Stimulated activated CD8-positive, alpha-beta memory T cell treated with anti-CD3 and anti-CD28 coated beads, Interleukin-4, amount 100 ng/mL, for 4 hours (primary cell): ENCODE measurements at places on chromosomes 3 and 15.

GRCh38 chr3:14261229-14261628 lies 82.6 kb downstream of the LSM3 start:
- DNase-seq: peak; percentile 71

- no peak for DNase-seq
Measured at GRCh38 chr15:83379579-83379959, 67.6 kb upstream of the SH3GL3 start.

GRCh38 chr3:47617086-47618010 lies 38.7 kb upstream of the CSPG5 start:
- no peak for DNase-seq

- no peak for DNase-seq
Measured at GRCh38 chr3:36149447-36149865, 230.8 kb upstream of the STAC start.

DNA sequence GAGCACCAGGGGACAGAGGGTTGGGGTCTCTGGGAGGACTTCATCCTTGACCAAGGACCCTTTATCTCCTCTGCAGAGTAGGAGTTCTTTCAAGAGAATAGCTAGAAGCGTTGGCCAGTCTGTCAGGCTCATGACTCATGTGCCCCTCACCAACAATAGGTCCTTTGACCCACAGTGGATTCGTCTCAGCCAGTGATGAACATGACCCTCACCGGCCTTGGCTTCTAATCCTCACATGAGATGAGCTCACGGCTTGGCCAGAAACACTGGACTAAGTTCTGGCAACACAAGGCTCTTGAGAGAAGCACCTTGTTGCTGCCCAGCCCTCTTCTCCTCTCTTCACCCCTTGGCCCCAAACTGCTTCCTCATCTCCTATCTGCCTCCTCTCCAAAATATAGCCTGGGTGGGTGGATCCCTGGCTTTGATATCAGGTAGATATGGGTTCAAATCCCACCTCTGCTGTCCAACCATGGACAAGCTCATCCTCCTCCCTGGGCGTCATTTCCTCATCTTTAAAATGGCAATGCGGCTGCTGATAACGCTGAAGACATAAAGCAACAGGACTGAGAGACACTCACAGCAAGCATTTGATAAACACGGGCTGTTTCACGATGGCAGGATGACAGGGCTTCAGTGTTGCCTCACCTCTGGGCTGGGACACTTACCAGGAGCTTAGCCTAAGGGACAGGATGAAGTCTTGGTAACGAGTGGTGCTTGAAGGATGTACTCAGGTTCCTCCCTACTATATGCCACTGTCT lies 446.7 kb upstream of the PROK2 start:
- DNase-seq: no peak

DNA sequence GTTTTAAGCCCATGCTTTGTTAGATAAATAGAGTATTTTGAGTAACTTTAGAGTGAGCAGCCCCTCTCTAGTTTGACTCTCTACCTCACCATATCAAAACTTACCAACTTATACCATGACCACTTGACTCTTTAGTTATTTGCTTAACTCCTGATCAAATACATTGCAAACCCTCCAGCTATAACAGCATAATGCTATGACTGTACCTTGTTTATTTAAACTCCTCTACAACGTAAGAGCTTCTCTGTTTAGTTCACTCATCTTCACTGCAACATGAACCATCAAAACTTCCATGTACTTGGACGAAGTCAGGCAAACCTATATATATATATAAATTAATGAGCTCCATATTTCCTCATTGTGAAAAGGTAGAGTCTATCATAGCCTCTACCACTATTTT lies 218.2 kb downstream of the DPH6 start:
- DNase-seq: no peak

- no peak for DNase-seq
Measured at GRCh38 chr3:129020691-129021090, 19.6 kb downstream of the EFCC1 start.

DNA sequence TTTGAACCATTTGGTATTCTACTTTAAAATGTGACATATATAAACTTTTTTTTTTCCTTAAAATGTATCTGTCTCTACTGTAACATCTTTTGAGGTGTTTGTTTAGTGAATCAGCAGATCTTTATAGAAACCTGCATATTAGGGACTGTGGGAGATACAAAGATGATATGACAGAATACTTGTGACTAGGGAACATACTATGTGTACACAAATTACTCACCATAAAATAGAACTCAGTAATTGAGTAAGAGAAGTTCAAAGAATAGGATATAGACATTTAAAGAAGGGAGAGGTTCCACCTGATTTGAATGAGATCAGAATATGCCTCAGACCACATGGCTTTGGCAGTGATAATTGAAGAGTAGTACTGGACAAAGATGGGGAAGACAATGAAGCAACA lies 47.9 kb downstream of the ATP2C1 start:
- DNase-seq: no peak

DNA sequence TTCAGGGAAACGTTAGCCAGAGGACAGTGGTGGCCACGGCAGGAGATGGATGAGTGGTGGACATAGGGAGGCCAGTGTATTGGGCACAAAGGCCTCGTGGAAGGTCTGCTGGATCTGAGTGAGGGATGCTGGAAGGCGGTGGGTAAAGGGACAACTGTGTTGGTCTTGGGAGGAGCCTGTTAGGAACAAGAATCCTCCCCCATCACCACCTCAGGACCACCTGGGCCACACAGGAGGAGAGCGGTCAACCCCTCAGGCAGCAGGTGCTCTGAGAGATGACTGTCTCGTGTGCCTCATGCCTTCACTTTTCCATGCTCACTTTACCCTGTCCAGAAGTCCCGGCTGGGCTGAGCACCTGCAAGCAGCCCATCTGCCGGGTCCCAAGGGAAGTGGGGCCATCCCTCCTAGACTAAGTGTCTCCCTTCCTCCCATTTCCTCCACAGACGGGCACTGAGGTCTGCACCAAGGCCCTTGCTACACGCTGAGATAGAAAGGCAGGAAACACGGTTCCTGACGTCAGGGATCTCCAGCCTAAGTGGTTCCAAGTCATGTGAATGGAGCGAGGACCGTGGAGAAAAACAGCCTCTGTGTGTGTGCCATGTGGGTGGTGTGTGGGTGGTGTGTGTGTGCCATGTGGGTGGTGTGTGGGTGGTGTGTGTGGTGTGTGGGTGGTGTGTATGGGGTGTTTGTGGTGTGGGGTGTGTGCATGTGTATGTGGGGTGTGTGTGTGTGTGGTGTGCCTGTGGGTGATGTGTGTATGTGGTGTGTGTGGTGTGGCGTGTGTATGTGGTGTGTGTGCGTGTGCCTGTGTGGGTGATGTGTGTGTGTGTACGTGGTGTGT lies 47.8 kb upstream of the CTSH start:
- no peak for DNase-seq

DNA sequence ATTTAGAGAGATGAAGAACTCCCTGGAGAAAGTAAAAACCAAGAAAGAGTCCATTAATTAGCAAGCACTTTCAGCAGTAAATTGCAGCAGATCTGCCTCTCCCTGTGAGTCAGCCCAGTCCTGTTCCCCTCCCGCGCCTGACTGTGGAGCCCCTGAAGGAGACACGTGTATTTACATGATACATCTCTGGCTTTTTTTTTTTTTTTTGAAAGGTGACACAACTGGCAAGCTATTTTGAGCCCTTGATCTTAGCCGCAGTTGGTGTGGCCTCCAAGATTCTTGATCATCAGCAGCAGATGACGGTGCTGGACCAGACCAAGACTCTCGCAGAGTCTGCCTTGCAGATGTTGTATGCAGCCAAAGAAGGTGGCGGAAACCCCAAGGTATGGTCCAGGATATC lies 271.8 kb upstream of the TPM1 start:
- DNase-seq: no peak

DNA sequence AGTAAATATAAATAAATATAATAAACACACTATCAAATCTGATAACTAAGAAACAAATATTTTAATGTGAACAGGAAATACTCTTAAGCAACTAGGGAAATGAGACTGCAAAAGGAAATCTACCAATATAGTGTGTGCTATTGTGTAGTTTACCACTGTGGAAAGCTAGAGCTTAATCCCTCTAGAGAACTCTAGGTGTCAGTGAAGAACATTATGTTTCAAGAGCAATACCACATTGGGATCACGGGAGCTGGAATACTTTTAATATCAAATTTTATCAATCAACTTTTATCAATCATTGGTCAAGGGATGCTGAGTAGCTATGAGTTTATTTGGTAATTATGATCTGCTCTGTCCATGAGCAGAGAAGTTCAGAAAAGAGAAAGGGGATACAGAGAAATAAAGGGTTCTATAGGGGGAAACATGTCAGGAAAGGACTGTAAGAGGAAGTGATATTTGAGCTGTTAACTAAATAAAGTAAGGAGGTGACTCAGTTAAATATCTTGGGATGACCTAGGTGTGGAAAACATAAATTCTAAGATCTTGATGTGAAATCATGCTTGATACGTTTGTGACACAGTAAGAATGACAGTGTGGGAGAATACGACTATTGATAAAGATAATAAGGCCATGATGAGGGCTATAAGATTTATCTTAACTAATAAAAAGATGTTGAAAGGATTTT lies 762.2 kb upstream of the ALCAM start:
- no peak for DNase-seq

GRCh38 chr15:25088261-25088790 lies 133.5 kb downstream of the SNRPN start:
- DNase-seq: no peak

DNA sequence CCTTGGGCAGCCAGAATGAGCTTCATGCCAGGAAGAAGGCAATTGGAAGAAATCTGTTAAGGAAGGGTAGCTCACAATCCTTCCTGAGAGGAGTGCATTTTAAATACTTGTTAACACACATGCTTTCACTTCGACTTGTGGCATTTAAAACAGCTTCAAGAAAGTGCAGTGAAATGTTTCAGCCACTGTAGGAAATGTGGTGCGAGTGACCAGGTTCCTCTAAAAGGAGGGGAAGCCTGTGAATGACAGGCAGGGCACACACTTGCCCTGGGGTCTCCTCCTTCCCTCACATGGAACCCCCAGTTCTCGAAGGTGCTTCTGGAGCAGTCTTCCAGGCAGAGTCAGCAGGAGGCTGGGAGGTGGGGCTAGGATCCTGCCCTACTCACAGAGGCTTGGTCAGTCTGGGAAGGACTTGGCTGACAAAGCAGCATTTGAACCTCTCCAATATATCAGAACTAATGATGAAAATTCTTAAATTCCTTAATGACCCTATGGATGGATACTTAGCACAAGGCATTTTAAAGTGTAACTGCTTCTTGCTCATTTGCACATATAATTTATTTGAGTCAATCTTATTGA lies 358.6 kb downstream of the CHST2 start:
- DNase-seq: no peak

GRCh38 chr3:189305412-189305811 lies 133.6 kb downstream of the TPRG1 start:
- DNase-seq: no peak

GRCh38 chr15:40338921-40339620 lies 1.7 kb downstream of the CCDC9B start:
- DNase-seq: no peak

DNA sequence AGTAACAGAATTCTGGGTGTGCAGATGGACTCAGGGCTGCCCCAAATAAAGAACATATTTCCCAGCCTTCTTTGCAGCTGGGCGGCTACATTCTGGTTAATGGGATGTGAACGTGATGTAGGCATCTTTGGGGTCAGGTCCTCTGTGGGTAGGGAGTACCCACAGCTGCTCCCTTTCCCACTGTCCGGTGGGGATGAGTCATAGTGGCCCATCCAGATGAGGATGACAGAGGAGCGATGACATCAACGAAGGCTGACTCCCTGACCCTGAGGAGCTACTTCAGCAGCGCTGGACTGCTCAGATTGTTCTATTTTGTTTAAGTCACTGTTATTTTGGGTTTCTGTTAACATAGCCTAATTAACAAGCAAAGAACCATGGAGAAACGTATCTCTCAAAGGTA lies 38.0 kb downstream of the SRPRB start:
- DNase-seq: no peak

DNA sequence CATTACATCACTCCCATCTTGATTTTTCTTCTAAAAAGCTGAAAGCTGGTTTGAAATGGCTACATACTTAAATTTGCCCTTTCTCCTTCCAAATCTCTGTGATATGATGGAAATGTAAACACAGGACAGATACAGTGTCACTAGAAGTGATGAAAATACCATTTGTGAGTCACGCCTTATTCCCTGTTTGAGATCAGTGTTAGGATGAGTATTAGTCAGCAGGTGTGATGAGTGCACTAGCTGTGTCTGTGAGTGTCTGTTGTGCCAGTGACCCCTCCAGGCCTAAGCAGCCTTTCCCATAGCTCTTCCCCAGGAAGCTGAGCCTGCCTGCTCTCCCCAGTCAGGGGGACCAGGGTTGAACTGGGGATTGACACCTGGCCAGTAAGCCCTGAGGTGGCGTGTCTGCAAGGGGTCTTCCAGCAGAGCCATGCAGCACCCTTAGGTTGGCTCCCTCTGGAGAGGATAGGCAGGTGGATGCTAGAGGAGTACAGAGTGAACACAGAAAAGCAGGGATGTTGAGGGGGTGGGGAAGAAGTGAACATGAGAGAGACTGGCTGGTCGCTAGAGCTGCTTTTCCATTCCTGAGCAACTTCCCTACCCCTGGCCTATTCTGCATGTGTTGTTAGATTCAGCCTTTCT lies 92.0 kb downstream of the PDE8A start:
- DNase-seq: no peak

- no peak for DNase-seq
Measured at GRCh38 chr15:52280326-52281084, 15.1 kb downstream of the MYO5C start.

GRCh38 chr3:62209101-62209500 lies 164.2 kb downstream of the FEZF2 start:
- DNase-seq: no peak

DNA sequence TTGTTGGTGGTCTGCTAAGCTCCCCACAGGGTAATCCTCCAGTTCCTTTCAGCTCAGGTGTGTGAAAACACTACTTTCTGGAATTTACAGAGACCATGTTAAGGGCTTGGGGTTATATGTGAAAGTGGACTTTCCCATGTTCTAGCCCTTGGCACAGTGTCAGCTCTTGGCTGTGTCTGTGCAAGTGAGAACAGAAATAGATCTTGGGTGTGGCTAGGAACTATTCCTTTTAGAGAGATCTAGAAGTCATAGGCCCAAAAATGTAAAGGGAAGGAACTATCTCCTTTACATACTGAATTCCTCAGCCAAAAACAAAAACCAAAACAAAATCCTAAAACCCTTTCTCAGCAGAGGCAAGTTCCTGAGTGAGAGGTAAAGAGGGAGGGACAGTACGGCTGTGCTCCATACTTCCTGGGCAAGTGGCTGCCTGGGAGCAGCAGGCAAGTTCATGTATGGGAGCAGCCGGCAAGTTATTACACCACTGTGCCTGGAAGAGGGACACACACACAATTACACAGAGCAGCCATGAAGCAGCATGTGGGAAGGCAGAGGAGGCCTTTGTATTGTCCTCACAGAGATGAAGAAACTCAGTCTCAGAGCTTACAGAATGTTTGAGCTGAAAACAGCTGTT lies 19.9 kb upstream of the C3orf62 start:
- no peak for DNase-seq

DNA sequence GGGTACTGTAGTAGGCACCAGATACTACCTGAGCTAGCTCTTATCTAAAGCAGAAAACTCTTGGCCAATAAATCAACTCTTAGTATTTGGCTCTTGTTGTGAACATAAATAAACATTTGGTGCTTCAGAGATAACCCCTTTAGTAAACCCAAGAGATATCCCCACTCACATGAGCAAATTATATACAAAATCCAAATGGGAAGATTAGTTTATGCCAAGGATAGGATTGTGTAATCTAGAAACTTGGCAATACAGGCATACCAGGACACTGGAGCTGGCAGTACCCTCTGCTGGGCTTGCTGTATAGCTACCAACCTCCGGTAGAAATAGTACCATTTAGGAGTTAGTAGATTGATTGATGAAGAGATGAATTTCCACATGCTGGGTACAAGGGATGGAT lies 127.0 kb downstream of the LIPC start:
- no peak for DNase-seq
